ENCODE measurements at places on chromosomes 6 and 20. TPM values are rescaled to one million over a fixed set of nuclear protein-coding genes. Genes with fewer than 3 reads are reported as not detected.

- no peak for DNase-seq
These were observed 2.0 kb downstream of the FOXC1 start for GRCh38 chr6:1611572-1612298.

DNA sequence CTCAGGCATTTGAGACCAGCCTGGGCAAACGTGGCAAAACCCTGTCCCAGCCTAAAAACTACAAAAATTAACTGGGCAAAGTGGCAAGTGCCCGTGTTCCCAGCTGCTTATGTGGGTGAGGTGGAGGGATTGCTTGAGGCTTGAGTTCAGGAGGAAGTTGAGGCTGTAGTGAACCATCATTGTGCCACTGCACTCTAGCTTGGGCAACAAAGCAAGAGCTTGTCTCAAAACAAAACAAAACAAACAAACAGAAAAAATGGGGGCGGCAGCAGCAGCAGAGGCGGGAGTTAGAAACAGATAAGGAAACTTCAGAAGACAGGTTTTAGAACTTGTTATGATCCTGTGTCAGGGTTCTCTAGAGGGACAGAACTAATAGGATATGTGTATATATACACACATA, 49.0 kb downstream of the SCAF8 start:
- no peak for DNase-seq

DNA sequence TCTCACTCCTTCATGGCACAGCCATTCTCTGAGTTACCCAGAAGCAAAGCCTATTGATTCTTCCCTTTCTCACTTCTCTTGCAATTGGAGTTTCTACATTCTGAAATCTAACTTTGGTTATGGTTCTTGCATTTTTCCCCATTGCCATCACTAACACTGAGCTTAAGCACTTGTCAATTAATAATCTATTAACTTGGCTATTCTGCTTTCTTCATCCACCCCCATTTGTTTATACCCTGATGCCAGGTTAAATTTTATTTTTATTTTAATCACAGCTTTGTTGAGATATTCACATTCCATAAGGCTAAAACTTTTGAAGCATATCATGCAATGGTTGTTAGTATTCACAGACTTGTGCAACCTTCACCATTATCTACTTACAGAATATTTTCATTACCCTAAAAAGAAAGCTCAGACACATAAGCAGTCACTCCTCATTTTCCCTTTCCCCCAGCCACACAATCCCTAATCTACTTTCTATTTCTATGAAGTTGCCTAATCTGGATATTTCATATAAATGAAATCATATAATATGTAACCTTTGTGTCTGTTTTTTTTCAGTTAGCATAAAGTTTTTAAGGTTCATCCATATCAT, 222.3 kb downstream of the UBE3D start:
- DNase-seq: no peak

DNA sequence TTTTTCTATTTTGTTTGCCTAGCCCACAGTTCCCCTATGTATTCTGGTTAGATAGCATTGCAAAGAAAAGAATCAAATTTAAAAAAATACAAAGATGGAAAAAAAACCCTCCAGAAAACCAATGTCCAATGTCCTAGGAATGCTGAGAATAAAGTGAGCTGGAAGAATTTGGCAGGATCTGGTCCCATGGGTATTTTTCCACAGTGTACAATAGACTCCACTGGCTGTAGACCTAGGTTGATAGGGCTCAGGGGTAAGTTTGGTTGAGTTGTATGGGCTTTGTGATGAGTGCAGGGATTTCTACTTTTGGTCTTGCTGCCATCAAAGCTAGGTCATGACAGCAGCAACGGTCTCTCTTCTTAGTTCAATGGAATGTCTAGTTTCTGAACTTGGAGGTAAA, 41.5 kb downstream of the SLC22A2 start:
- no peak for DNase-seq

DNA sequence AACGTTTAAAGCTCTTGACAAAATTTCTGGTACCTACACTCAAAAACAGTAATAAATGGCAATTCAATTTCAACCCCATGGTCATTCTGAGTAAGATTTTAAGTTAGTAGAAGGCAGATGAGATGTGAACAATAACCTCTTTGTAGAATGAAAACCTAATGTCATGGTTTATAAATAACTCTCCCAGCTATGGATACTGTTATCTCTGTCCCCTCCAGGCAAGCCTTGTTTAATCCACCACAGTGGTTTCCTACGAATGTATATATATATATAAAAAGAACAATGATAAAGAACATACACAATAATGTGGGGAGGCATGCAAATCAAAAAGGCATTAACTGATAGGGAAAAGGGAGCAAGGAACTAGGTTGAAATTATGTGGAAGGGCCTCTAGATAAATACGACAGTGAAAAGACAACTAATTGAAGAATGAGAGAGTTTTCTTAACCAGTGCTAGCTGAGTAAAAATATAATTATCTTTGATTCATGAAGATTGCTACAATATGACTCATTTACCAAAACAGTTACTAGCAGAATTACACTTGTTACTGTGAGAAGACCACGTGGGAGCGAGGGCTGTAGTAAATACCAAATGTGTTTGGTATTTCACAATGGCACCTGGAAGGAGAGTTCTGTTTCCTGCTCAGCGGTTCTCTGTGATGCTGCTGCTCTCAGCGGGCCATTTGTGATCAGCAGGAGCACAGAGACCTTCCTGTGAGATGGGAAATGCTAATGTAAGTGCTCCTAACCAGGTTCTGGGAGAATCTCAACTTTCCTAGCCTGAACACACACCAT, 173.7 kb downstream of the MBOAT1 start:
- DNase-seq: no peak

GRCh38 chr6:14748679-14749078, 497.2 kb upstream of the JARID2 start:
- no peak for DNase-seq

- DNase-seq: no peak
These were observed 79.1 kb downstream of the LYRM2 start for GRCh38 chr6:89559487-89559886.

- no peak for DNase-seq
These were observed 112.4 kb downstream of the BTBD9 start for GRCh38 chr6:38527371-38527770.

GRCh38 chr6:131958095-131958494, 6.9 kb upstream of the CCN2 start:
- no peak for DNase-seq

DNA sequence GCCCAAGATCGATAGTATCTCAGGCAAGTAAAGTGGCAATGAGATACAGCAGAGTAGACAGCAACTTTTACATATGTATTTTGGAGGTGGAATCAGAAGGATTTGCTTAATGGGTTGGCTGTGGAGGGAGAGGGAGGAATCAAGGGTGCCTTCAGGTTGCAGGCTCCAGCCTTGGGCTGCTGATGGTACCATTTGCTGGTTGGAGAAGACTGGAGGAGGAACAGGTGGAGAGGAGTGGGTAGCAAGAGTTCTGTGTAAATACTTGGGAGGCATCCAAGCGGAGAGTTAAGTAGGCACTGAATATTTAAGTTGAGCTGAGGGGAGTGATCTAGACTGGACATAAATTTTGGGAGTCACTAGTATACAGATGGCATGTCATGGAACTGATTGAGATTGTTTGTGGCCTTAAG, 5.2 kb downstream of the BICRAL start:
- DNase-seq: no peak

GRCh38 chr6:137297887-137298286, 78.7 kb upstream of the IFNGR1 start:
- DNase-seq: no peak

- DNase-seq: no peak
These were observed 336 bp upstream of the SMPDL3A start for GRCh38 chr6:122788663-122789181.

DNA sequence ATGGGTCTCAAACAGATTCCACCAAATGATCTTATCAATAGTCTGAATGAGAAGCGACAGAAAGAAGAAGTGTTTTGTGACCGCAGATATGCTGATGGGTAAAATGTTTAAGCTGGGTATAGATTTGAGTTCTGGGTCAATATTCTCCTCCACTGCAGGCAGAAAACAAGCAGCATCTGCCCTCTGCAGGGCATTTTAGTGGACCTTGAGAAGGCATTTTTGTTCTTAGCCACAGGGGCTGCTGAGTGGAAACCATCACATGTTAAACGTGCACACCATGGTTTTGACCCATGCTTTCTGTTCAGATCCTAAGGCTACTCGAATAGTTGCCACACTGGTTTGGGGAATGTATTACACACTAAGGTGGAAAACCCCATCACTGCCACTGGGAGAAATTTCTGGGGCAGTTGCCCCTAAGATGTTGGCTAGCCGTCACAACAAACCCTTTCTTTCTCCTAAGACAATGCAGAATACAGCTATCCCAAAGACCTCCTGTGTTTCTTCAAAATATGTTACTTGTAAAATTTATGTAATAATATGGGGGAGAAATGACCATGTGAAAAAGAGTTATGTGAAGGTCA, 5.5 kb downstream of the POU3F2 start:
- DNase-seq: no peak

DNA sequence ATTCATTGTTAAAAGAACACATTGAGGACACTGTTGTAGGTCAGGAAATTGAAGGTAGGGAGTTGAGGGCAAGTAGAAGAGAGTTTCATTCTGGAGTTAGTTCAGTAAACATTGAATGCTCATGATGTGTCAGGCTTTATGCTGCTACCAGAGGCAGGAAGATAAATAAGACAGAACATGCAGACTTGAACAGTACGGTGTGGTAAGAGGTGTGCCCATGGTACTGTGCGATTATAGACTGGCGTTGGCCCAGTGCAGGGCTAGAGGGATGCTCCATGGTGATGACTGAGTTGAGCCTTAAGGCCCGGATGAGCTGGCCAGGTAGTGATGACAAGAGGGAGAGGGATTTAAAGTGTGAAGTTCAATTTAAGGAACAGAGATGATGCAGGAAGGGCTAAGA, 50.8 kb downstream of the CARMIL1 start:
- DNase-seq: no peak

DNA sequence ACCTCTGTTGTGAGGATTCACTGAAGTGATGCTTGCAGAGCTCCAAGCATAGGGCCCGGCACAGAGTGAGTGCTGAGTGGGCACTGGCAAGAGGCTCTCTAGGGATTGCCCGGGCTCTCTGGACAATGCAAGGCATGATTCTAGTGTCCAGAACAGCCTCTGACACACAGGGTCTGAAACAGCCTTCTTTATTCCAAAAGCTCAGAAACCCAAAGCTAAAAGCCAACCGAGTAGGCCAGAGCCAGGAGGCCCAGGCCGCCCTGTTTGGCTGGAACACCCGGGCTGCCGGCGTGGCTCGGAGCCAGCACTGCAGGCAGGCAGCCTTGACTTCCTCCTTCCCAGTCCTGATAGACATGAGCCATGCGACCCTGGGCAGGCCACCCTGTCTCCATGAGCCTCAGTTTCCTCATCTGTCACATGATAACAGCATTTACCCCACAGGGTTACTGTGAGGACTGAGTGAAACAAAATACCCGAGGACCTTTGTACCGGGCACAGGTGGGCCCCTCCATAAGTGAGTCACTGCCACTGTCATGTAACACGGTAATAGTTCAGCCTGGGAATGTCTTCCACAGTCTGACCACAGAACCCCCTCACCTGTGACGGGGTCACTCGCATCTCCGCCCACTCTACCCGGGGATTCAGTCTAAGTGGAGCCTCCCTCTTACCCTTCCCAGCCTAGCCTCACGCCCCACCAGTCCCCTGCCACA, 51.5 kb downstream of the PTPRT start:
- no peak for DNase-seq

DNA sequence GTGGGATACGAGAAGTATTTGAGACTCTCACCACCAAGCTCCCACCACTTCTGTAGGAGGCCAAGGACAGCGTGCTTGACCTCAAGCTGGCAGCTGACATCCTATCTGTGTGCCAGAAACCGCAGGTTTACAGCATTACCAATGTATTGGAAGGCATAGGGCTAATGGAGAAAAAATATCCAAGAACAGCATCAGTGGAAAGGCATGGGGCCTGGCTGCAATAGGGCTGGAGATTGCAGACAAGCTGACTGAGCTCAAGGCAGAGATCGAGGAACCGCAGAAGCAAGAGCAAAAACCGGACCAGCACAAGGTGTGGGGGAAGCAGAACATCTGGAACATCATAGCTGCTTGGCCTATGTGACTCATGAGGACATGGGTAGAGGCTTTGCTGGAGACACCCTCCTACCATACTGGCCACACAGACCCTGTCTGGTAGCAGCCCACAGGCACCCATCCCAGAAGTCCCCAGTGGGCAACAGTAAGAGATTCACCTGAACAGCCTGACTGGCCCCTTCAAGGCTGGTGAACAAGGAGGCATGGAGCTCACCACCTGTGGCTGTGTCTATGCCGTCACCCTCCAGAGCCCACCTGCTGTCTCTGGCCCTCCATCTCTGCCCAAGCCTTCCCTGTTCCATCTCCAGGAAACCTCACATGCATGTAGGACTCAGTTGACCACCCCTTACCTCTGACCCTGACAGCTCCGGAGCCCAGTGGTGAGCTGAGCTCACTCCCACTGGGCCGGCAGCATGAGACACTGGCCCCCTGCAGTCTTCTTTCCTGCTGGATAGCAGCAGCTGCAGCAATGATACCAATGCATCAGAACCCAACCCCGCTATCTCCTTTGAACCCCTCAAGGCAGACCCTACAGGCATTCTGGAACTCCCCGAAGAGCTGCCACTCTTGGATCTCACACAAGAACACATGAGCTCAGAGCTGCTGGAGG, 171.1 kb downstream of the KIF6 start:
- DNase-seq: no peak

DNA sequence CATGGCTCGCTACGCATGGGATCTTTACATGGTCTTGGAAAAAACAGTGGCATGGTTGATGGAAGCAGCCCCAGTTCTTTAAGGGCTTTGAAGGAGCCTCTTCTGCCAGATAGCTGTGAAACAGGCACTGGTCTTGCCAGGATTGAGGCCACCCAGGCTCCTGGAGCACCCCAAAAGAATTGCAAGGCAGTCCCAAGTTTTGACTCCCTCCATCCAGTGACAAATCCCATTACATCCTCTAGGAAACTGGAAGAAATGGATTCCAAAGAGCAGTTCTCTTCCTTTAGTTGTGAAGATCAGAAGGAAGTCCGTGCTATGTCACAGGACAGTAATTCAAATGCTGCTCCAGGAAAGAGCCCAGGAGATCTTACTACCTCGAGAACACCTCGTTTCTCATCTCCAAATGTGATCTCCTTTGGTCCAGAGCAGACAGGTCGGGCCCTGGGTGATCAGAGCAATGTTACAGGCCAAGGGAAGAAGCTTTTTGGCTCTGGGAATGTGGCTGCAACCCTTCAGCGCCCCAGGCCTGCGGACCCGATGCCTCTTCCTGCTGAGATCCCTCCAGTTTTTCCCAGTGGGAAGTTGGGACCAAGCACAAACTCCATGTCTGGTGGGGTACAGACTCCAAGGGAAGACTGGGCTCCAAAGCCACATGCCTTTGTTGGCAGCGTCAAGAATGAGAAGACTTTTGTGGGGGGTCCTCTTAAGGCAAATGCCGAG, 78.2 kb downstream of the ASXL1 start:
- no peak for DNase-seq

GRCh38 chr20:24678351-24679106, 209.1 kb downstream of the SYNDIG1 start:
- no peak for DNase-seq

PPP1R14C gene
- not detected for total RNA-seq

RIMS4 gene
- total RNA-seq: 0.60 TPM

HM13 gene
- total RNA-seq: 91.2 TPM

C2 gene
- 30.6 TPM for total RNA-seq

THEMIS gene
- total RNA-seq: 1.2 TPM

JPH2 gene
- total RNA-seq: 2.6 TPM

LST1 gene
- total RNA-seq: 20.5 TPM

GINS1 gene
- 0.13 TPM for total RNA-seq
